ENCODE measurements at places on chromosomes 5 and 9.

DNA sequence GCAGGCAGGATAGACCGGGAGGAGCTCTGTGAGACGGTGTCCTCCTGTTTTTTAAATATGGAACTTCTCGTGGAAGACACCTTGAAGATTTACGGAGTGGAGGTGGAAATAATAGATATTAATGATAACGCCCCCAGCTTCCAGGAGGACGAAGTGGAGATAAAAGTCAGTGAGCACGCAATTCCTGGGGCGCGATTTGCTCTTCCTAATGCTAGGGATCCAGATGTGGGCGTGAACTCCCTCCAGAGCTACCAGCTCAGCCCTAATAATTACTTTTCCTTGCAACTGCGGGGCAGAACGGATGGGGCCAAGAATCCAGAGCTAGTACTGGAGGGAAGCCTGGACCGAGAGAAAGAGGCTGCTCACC lies 621 bp downstream of the PCDHGA11 start:
- no peak for DNase-seq

DNA sequence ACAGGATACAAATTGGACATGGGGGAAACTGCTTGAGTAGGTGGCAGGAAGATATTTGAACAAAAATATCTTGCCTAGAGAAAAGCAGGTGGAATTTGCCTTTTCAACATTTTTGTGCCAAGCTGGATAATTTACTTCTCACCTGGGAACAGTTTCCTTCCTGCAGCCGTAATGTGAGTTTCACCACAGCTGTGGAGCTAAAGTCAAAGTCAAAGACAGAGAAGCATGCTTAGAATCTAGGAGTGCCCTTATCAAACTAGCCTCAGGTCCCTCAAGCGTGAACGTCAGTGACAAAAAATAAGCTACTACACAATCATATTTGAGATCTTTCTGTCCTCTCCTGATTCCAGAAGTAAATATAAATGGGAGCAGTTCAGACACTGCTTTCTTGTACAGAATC lies 588.9 kb downstream of the MAT2B start:
- no peak for DNase-seq

DNA sequence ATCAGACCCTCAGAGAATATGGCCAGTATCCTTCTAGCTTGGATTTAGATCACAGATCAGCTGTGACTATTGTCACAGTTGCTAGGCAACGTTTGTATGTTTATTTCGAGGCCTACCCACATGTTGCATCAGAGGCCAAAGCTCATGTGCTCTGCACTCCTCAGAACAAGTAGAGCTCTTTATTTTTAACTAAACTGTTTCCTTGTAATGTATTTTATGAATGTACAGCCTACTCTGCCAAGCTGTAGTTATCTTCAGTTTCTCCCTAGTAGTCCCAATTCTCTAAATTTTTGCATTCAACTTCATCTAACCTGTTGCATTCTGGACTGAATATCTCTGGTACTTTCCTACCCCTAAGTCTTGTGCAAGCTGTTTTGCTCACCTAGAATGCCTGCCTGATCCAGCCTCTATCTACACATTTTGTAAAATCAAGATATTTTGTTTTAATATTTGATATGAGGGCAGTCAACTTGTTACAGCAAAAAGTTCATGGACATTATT lies 52.8 kb downstream of the CAST start:
- no peak for DNase-seq

DNA sequence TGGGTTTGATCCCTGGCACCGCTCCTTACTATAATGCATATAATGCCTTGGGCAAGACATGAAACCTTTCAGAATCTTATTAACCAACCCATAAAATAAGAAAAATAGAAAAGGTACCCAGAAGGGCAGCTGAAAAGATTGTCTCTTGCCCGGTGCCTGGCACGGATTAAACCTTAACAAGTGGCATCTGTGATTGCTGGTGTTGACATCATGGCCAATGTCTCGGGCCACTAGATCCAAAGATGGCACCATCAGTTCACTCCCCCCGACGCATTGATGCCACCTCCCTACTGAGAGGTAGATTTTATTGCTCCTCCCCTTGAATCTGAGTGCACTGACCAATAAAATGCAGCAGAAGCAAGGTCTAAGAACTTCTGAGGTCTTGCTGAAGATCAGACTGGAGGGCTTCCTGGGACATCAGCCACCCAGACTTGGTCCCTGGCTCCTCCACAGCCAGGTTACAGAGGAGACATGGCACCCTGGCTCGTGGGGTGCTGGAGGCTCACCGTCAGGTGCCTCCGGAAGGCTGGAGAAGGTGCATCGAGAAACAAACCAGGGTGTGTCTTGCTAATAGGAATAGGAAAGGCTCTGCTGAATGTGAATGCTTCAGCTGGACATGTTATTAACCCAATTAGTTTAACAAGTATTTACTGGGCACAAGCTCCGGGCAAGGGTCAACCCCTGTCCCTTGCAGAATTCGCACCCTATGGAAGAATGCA lies 80.0 kb upstream of the COL5A1 start:
- no peak for DNase-seq

DNA sequence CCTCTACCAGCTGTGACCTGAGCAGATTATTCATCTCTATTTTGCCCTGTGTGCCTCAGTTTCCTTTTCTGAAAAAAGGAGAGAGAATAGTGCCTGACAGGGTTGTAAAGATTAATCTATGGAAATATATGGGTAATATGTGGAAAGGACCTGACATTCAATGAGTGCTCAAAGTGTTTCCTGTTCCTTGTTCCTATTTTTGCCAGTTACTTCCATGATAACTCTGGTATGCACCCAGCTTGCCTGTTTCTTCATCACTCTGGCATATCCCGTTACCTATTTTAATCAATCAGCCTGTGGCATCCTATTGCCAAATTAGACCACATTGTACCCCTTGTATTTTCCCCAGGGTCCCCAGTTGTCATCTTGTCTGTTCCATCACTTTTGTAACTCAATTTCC lies 3.6 kb upstream of the ARAP3 start:
- DNase-seq: no peak

- peak; percentile 65 for DNase-seq
Observed at GRCh38 chr9:125586172-125586511, 120.9 kb downstream of the MAPKAP1 start.

DNA sequence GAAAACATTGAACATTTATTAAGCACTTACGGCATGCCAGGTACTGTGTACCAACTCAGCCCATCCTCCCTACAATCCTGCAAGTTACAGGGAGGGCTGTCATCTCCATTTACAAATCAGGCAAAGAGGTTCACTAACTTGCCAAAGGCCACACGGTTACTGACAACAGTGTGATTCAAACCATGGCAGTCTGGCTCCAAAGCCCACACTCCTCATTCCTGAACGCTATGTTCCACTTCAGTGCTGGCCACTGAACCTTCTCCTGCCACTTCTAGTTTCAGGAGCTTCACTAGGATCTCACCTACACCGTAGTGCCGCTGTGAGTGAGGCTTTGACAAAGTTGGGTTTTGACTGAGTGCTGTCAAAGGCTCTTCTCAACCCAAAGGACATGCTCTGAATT lies 7.2 kb upstream of the LIFR start:
- no peak for DNase-seq

DNA sequence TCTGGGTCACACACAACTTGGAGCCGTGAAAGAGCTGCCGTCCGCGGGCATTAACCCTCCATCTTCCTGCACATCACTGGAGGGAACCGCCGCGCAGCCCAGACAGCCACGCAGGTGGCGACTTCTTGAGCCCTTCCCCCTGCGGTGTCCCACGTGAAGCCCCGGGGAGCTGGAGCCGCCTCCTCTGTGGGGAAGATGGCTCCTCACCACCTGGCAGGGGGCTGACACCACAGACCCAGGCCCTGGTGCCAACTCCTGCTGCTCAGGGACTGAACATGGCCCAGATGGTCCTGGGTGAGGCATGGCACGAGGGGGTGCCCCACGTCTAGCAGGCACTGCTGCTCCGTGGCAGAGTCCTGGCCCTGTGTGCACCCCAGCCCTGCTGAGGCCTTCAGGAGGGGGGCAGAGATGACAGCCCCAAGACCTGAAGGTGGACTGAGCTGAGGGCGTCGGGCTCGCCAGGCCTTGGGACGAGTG lies 38.9 kb downstream of the NDUFS6 start:
- DNase-seq: no peak

DNA sequence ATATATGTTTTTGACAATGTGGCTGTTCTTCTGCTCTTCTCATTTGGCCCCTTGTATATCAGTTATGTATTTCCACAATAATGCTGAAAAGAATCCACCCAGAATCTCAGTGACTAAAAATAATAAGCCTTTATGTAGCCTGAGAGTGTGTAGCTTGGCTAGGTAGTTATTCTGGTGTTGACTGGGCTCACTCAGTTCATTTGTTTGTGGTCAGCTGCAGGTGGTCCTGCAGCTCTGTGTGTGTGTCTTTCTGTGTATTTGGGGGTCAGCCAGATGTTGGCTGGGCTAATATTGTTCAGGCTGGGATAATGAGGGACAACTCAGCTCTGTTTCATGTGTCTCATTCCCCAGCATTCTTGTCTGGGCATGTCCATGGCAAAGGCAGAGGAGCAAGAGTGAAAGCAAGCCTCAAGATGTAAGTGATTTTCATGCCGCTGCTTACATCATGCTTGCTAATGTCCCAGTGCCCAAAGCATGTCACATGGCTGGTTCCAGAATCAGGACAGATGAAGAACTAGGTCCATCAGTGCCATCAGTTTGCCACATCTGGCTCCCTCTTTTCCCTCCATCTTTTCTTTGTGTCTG lies 162.8 kb downstream of the KCTD16 start:
- DNase-seq: peak; percentile 18

DNA sequence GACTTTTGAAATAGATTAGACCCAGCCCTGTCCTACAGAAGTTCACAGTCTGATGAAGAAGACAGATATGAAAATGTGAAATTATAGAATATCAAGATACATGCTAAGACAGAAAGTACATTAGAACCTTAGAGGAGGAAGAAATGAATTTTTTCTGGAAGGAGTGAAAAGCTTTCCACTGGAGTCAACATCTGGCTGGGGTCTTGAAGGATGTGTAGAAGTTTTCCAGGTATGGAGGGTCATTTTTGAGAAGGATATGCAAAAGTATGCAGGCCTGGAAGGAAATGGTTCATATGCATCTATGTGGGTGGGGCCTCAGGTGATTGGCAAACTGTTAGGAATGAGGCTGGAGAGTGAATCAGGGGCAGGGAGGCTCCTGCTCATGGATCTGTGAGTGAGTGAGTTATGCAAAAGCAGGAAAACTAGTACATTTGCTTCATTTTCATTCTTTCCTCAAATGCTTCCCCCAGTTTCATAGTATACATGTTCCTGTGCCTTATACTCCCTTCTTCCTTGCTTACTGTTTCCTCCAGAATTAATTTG lies 142.3 kb downstream of the GRIA1 start:
- no peak for DNase-seq

- DNase-seq: no peak
Observed at GRCh38 chr5:115801984-115802383, 14.5 kb downstream of the CDO1 start.

- no peak for DNase-seq
Observed at GRCh38 chr9:126813072-126813471, 8.2 kb downstream of the ZBTB43 start.

DNA sequence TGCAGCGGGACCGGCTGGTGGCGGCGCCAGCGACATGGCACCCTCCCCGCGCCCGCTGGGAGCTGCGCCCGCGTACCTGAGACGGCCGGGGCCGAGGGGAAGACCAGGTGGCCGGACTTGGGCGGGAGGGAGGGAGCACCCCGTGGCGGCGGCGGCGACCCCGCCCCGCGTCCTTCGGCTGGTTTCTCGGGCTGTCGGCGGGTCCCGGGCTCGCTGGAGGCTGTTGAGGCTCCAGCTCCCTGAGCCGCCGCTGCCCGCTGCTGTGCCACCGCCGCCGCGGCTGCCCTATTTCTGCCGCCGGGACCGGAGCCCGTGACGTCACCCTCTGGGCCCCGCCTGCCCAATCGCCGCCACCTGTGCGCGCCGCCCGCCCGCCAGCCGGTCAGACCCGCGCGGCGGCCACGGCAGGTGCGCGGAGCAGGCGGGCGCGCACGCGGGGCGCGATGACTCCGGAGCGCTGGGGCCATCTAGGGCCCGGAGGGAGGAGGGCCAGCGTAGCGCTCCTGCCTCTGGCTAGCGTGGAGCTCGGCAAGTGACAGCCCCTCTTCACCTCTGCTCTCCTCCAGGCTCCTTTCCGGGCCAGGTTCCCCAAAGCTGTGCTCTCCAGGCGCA lies at the start of gene FSTL4:
FSTL4 (minus strand) TSS at position 293 of the 612 bp plus-strand sequence.
- DNase-seq: peak; percentile 70

GRCh38 chr9:2134391-2134790 lies 119.2 kb downstream of the SMARCA2 start:
- no peak for DNase-seq

DNA sequence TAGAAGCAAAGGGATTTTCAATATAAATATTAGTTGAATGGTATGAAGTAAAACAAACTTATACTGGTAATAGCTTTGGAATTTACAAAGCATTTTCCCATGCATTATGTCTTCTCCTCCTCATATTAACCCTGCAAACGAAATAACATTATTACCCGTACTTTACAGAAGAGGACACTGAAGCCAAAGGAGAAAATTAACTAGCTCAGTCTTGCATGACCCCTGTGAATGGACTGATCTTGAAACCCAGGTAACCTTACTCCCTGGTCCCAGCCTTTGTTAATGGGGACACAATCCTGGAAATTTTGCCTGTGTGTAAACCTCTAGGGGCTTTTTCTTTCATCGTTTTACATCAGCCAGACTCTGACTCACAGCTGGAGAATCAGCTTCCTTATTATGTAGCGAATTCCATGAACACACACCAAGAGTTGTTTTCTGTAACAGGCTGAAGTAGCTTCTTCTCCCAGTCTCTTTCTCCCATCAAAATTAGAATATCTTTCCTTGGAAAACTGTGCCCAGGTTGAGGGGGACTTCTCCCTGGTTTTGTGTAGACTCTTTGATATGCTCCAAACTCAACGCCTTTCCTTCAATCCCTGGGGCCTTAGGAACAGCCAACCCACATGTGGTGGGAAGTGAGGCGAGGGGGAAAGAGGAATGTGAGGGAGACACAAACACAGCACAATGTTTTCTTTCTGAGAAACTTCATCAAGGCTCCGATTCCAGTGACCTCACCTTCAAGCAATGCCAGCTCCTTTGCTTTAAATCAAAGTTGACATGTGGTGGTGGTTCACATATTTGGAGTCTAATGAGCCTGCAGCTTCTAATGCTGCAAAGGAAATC lies 480.9 kb upstream of the PAPPA start:
- no peak for DNase-seq

All from NCI-H1092 treated with DMSO at 0.1 percent for 48 hours (cell line).